Activated T-cell treated with anti-CD3 and anti-CD28 coated beads for 1 hour (primary cell): ENCODE measurements at places on chromosomes 11 and 22.

GRCh38 chr11:9605742-9606141, 32.3 kb downstream of the WEE1 start:
- no peak for DNase-seq

GRCh38 chr11:104148706-104149105, 15.2 kb downstream of the PDGFD start:
- no peak for DNase-seq

GRCh38 chr11:57493507-57494503, 21.7 kb downstream of the SLC43A1 start:
- DNase-seq = peak; percentile 64

DNA sequence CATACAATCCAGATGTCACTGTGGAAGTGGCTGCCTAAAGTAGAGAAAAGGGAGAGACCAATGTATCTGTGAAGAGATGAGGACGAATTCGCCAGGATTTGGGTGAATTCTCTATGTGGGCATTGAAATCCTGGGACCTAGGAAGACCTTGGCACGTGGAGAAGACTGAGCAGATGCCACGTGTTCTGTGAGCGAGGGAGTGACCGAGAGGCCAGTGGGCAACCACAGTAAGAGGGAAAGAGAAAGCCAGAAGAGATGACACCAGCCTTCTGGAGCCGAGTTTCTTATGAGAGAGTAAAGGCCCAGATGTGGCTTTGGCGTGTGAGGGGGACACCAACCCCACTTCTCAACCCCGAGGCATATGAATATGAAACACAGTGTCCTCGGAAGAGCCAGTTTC, 228.1 kb downstream of the BUD13 start:
- no peak for DNase-seq

DNA sequence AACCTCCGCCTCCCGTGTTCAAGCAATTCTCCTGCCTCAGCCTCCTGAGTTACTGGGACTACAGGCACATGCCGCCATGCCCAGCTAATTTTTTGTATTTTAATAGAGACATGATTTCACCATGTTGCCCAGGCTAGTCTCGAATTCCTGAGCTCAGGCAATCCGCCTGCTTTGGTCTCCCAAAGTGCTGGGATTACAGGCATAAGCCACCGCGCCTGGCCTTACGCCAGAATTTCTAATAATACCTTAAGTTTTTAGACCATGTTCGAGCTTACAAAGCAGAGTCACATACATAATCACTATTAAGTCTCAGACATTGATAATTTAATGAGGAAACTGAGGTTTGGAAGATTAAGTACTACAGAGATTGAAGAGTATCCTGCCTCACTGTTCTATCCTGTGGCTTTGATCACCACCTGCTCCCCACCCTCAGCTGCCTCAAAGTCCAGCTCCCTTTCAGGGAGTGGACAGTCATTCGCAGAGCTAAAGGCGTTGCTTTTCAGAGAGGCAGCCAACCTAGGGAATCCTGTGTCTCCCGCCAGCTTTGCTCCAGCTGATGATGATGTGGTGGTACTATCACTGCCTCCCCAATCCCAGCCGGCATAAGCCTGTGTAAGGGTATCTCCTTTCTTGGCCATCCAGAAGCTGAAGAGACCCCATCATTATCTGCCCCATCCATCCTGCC, 7.7 kb downstream of the UBASH3B start:
- no peak for DNase-seq

- DNase-seq = no peak
These were observed 57.8 kb downstream of the PISD start for GRCh38 chr22:31604137-31604705.

DNA sequence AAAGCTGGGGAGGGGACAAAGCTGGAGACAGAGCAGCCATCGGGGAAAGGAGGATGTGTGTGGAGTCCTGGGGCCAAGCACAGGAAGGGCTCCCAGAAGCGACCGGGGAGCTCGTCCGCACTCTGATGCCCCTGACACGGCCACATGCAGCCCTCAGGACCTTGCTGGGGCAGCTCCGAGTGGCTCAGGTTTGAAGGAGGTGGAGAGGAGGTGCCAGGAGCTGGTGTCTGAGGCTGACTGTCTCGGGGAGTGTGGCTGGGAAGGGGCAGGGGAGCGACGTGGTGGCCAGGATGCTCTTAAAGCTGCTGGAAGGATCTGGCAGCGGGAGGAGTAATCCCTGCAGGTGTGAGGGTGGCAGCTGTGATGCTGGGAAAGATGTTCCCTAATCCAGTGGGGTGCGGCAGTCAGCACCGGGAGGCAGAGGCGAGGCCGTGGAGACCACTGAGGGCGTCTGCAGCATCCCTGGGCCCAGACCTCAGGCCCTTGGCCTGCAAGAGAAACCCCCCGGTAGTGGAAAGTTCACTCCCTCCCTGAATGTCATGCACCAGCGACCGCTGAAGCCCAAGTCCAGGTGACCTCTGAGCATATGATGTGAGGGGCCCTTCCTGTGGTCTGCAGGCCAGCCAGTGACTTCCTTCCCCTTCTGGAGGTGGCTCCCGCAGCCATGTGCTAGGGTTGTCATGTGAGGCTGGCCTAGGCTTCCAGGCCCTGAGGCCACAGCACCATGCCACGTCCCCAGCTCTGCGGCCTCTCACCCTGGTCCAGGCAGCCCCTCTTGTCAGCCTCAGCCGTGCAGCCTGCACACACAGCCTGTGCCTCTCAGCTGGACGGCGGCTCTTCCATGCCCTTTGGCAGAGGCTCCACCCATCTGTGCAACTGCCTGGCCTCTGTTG, 17.2 kb upstream of the CTSD start:
- DNase-seq = no peak

DNA sequence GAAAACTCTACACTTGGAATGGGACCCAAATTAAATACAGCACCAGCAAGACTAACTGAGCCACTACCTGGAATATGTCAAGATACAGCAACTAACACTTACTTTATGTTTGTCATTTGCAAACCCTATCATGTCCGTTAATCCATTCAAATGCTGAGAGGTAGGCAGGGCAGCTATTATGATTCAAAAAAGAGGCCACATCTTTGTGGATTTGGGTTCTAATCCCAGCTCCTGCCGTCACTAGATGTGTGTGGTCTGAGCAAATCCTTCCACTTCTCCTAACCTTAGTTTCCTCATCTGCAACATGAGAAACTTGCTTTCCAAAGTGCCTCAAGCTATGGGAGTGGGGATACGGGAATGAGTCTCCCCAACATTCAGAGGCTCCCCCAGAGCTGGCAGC, 24.2 kb downstream of the FLI1 start:
- no peak for DNase-seq

- no peak for DNase-seq
These were observed 919.2 kb downstream of the METTL15 start for GRCh38 chr11:29027436-29027835.

GRCh38 chr11:14813516-14813915, 78.5 kb downstream of the CYP2R1 start:
- DNase-seq = no peak

DNA sequence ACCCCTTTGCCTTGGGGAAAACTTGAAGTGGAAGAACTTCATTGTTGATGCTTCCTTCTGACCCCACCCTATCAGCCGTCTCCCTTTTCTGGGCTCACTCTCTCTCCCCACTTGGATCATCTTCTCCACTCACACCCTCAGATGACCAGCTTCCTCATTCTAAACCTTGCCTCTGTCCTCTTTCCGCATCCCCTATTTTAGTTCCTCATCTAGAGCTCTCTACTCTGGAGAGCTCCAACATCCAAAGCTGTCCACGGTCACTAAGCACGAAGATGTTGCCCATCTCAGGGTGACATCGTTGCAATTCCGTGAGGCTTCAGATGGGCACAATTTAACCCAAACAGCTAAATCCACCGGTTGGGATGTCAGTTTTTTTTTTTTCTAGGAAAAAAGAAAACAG, 31.6 kb upstream of the ME3 start:
- DNase-seq = no peak

- no peak for DNase-seq
These were observed 294.6 kb downstream of the MIAT start for GRCh38 chr22:26952004-26952403.

GRCh38 chr11:109026891-109027489, 362.1 kb downstream of the DDX10 start:
- no peak for DNase-seq

DNA sequence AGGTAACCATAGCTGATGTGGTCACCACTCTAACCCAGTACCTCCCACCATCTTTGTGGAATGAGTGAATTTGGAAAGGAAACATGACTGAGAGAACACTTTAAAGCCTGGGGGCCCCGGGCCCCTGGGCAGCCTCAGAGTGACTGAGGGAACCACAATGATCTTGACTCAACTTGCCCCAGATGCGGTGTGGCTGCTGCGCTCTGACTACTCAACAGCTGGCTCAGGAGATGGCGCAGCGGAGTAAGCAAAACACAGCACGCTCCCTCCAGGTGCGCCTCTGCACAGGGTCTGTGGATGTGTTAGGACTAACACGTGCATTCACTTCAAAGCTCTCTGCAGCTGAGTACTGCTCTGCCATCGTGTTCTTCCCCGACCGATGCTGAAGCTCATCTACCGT, 5.9 kb downstream of the RNF215 start:
- DNase-seq = no peak

- no peak for DNase-seq
These were observed 1104.8 kb downstream of the DLG2 start for GRCh38 chr11:84522331-84522730.

- no peak for DNase-seq
These were observed 868.0 kb downstream of the METTL15 start for GRCh38 chr11:28976012-28976800.

DNA sequence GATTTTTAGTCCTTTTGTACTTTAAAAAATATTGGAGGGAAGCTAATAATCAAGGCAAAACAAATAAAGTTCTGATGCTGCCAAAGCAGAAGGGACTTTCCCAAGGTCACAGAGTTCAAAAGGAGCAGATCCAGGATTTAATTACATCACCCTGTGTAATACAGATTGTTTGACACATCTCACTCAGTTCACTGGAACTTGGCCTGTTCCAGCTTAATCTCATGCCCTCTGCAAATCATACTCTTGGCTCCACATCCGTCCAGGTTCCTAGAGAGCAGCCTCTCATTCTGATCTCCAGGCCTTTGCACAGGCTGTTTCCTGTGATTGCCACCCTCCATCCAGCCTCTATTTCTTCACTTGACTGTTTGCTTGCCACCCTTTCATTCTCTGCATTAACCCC, 151.7 kb downstream of the SPON1 start:
- no peak for DNase-seq

DNA sequence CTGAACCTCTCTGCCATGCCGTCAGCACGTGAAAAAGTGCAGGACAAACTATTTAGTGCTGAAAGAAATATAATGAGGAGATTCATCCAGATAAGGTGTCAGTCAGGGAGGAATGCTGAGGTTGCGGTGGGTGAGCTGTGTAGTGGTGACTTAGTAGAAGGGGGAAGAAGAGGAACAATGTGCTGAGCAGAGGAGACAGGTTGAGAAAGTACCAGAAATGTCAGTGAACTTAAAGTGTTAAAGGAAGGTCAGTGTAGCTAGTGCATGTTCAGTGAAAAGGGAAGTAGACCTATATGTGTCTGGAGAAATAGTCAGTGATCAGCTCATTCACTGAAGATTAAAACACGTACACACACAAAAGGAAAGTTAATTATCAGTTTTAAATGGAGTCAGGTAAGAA, 237.6 kb upstream of the CCDC179 start:
- DNase-seq = no peak

DNA sequence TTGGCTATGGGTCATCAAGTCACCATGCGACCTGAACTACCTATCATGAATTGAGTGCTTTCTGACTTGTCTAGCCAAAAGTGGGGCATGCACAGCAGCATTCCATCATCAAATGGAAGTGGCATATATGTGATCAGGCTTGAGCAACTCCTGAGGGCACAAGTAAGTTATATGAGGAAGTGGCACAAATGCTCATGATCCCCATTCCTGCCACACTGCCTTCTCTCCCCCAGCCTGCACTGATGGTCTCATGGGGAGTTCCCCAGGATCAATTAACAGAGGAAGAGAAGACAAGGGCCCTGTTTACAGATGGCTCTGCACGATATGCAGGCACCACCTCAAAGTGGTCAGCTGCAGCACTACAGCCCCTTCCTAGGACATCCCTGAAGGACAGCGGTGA, 21.8 kb downstream of the MS4A4E start:
- DNase-seq = no peak

DNA sequence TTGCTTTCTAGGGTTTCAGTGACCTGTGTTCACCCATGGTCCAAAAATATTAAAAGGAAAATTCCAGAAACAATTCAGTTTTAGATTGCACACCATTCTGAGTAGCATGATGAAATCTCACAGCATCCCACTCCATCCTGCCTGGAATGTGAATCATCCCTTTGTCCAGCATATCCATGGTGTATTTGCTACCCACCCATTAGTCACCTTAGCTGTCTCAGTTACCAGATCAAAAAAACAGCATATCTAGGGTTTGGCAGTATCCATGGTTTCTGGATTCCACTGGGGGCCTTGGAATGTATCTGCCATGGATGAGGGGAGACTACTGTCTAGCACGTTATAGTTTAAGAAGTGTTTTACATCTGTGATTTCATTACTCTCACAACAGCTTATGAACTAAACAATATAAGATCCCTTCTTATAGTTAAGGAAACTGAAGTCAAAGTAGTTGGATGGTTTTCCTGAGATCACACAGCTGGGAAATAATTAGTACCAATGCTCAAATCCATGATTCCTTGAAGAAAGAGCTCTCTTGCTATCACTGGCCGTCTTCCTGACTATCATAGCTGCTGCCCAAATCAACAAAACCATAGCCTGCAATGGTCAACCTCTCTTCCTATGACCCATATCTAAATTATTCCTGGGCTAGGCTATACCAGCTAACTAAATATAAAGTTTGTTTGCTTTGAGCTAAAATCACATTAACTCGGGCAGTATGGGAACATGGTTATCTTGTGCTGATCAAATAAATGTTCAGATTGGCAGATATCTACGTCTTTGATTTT, 122.6 kb downstream of the MICAL2 start:
- DNase-seq = no peak

DNA sequence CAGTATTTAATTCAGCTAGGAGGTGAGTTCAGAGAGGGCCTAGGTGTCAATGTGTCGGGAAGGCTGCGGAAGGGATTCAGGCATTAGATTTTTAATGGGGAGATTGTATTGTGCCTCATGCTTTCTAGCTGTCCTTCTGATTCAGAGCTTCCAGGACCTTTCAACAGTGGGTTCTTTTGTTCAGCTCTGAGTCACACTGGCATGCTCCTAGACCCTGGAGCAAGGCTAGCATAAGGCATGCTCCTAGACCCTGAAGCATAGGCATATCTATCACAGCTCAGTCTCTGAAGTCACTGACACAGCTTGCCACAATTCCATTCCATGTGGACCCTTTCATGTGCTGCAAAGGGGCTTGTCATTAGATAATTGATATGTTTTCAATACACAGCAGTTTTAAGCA, 396.9 kb downstream of the RAB38 start:
- DNase-seq = no peak

DNA sequence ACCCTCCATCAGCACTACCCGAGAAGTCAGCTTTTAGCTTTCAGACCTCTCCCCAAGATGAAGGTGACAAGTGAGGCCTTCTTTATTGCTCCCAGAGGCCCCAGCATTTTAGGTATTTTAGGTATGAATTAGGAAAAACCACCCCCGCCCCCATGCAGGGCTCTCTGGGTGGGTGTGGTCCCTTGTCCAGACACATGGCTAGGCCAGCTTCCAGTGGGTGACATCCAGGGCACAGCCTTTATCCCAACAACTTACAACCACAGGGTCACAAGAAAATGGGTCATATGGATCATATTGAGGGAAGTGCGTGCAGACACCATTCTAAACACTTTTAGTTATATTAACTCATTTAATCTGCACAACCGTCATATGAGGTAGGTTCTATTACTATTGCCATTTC, 42.1 kb downstream of the RIBC2 start:
- no peak for DNase-seq

GRCh38 chr11:72468289-72468688, 34.0 kb upstream of the CLPB start:
- no peak for DNase-seq
